ENCODE measurements at places on chromosomes 12 and 14.

GRCh38 chr12:93360688-93361087 lies 17.0 kb upstream of the NUDT4 start:
- DNase-seq = no peak

GRCh38 chr12:42260518-42260917 lies 22.5 kb upstream of the YAF2 start:
- DNase-seq = no peak

GRCh38 chr14:37081218-37081617 lies 91.2 kb downstream of the SLC25A21 start:
- no peak for DNase-seq

DNA sequence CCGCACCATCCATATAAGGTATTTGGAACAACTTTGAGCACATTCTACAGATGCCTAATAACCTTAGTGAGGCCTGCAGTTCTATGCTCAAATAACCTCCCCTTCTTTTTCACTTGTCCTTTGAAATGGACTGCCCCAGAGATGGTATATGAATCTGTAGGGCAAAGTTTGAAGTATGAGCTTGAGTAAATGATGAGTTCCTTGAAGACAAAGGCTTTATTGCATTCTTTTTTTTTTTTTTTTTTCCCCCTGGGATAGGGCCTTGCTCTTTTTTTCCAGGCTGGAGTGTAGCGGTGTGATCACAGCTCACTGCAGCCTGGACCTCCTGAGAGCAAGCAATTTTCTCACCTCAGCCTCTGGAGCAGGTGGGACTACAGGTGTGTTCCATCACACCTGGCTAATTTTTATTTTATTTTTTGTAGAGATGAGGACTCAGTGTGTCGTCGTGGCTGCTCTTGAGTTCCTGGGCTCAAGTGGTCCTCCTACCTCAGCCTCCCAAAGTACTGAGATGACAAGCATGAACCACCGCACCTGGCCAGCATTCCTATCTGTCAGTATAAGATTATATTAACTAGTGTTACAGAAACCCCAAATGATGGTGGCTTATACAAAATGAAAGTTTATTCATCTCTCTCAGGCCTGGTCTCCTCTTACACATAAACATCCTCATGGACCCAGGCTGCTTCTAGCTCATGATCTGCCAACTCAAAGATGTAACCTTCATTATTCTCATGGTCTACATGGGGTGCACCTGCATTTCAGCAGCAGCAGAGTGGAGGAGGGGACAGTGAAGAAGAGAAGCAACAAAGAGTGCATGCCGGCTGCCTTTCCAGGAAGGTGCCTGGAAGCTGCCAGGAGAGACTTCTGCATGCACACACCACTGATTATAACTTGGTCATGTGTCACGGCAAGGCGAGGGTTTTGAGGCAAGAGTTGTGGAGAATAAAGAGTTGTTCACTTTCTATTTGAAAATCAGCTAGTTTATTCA lies 101.4 kb downstream of the DUSP16 start:
- DNase-seq = no peak

GRCh38 chr12:19227190-19227879 lies 97.8 kb downstream of the PLEKHA5 start:
- DNase-seq = no peak

- no peak for DNase-seq
Observed at GRCh38 chr12:104439137-104439536, 17.6 kb upstream of the CHST11 start.

DNA sequence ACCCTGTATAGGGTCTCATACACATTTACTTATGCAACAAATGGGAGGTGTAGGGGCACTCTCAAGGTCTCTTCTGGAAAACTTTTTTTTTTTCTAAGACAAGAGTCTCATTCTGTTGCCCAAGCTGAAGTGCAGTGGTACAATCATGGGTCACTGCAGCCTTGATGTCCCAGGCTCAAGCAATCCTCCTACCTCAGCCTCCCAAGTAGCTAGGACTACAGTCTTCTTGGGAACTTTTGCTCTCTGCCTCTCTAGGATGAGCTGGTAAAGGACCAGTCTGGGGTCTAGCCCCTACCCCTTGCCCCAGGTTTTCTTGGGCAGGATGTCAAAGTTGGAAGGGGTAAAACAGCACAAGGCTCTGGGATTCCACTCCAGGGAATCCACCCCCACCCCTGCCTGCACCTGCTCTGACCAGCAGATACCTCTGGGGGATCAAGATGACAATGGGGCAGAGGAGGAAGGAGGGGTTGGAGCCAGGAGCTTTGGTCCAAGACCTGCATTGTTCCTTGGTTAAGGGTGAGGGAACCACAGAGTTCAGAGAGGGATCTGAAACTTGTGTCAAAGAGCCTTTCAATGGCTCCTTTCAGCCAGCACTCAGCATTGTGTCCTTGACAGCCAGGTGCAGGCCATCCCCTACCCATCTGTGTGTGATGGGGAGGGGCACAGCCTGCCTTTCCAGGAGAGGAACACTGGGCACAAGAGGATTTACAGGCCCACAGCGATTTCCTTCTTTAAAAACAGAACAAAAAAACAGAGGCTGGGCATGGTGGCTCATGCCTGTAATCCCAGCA lies 12.2 kb downstream of the CTDSP2 start:
- DNase-seq = no peak

DNA sequence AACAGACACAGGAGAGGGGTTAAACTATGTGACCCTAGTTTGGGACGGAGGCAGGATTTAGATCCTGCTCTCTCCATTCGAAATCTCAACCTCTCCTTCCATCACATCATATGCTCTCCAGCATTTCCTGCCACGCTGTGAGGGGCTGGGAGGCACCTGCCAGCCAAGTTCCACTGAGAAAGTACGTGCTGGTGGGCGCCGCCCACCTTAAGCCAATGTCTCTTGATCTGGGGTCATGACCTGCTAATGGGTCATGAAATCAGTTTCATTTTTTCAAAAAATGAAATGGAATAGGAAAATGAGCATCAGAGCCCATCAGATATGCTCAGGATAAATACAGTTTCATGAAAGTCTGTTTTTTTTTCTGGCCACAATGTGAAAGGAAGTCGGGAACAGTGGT lies 7.2 kb downstream of the MCRS1 start:
- DNase-seq = no peak

GRCh38 chr12:54479421-54479820 lies 6.0 kb upstream of the GTSF1 start:
- DNase-seq = no peak

- no peak for DNase-seq
Observed at GRCh38 chr12:89129167-89129870, 223.0 kb downstream of the DUSP6 start.

GRCh38 chr14:76595266-76595665 lies 166.0 kb upstream of the VASH1 start:
- DNase-seq = no peak

DNA sequence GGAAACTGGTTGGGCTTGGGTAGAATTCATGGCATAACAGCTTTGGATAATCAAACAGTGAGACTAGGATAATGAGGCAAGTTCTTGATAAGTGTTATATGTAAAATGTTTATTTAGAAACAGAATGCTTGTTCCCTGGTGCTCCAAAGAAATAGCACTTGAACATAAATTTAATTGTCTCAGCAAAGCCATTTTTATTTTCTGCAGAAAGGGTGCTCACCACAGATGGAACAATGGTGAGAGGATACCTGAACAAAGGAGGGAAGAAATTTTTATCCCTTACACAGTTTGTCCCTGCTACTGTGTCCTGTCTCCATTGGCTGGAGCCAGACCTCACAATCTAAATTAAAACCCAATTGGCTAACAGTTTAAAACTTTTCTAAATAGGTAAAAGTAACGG lies 9.3 kb upstream of the RXYLT1 start:
- no peak for DNase-seq
